ENCODE measurements at places on chromosomes 11 and 22. TPM values are rescaled to one million over a fixed set of nuclear protein-coding genes. Genes with fewer than 3 reads are reported as not detected.

DNA sequence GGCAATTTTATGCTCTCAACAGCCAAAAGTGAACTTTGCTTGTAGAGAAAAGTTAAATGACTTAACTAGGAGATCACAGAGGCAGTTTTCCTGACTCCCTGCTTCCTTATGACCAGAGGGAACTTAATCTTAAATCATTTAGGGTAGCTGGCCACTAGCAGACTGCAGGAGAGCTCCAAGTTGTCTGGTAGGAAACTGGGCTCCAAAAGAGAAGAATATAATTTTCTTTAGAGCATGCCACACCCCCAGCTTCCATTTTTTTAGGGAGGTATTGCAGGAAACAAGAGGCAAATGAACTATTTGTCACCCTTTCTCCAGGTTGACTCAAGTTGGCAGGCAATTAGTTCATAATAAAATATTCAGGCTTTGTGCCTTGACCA is 2.6 kb downstream of the METTL15 start:
- H3K4me1 ChIP-seq = no peaks in the 10 kb centered on the region
- H3K4me3 ChIP-seq = peak overlapping the region; percentile 73

GRCh38 chr11:102576350-102576749 is 45.8 kb upstream of the MMP7 start:
- no peaks in the 10 kb centered on the region for H3K4me1 ChIP-seq
- no peaks in the 10 kb centered on the region for H3K27me3 ChIP-seq
- H3K27ac ChIP-seq = no peak overlapping the region
- H3K36me3 ChIP-seq = no peaks in the 10 kb centered on the region

DNA sequence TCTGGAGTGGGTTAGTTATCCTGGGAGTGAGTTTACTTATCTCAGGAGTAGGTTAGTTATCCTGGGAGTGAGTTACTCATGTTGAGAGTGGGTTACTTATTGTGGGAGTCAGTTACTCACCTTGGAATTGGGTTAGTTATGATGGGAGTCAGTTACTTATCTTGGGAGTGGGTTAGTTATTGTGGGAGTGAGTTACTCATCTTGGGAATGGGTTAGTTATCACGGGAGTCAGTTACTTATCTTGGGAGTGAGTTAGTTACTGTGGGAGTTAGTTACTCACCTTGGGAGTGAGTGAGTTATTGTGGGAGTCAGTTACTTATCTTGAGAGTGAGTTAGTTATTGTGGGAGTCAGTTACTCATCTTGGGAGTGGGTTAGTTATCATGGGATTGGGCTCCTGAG is 49.6 kb upstream of the B3GAT1 start:
- no peaks in the 10 kb centered on the region for H3K4me1 ChIP-seq
- no peaks in the 10 kb centered on the region for H3K27me3 ChIP-seq
- no peaks in the 10 kb centered on the region for H3K36me3 ChIP-seq
- no peak for DNase-seq

GRCh38 chr11:126162306-126163030 is 49.0 kb downstream of the RPUSD4 start:
- no peak overlapping the region for H3K4me3 ChIP-seq
- no peaks in the 10 kb centered on the region for H3K36me3 ChIP-seq
- peaks cover 2% of the 10 kb centered on the region for H3K4me1 ChIP-seq
- H3K27ac ChIP-seq = no peak overlapping the region
- peaks cover 5% of the 10 kb centered on the region for H3K27me3 ChIP-seq

The PARVG gene
- total RNA-seq = not detected

The ADORA2A gene
- 0.77 TPM for total RNA-seq

The IRAG1 gene
- 25.7 TPM for total RNA-seq

The ZBED4 gene
- total RNA-seq = 6.3 TPM

The DTX4 gene
- total RNA-seq = 3.1 TPM

The LDHAL6A gene
- total RNA-seq = not detected
